ENCODE measurements at places on chromosomes 4 and X. TPM values are rescaled to one million over a fixed set of nuclear protein-coding genes. Genes with fewer than 3 reads are reported as not detected.

DNA sequence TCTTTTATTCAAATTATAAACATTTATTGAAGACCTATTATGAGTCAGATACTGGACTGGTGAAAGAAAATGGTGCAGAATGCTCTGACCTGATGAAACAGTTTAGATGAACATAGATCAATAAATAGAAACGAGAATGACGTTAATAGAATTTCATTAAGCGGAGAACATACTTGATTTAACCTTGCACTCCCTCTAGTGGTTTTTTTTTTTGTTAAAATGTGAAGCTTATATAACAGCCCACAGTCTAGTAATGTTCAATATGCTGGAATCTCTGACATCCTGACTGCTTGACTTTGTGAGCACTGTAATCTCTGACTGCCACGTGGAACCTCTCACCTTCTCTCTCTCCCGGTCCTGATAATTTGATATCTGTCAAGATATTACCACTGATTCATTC lies 32.3 kb downstream of the HDAC8 start:
- no peak for DNase-seq

- no peak for DNase-seq
Measured at GRCh38 chrX:56318076-56318475, 85.9 kb downstream of the KLF8 start.

The KLKB1 gene
- not detected for total RNA-seq

The RXFP1 gene
- total RNA-seq: 0.75 TPM

The DUSP21 gene
- not detected for total RNA-seq

GRCh38 chr4:46698891-46699290 lies 210.2 kb downstream of the COX7B2 start:
- DNase-seq: no peak

The TMEM33 gene
- 65.1 TPM for total RNA-seq

DNA sequence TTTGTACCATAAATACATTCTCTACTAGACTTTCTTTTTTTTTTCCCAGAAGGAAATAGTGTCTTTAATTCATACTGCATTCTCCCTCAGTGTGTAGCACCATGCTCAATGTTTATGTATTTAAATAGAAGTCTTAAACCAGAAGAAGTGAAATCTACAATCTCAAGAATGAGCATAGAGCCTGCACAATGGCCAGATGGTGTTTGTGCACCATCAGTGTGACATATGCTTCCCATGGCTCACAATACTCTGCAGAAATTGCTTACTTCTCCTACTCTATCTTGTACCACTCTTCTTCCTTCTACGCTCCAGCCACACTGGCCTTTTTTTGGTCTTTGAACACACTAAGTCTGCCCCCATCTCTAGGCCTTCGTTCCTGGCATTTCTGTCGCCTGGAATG lies 2.6 kb upstream of the DOCK11 start:
- DNase-seq: no peak

- DNase-seq: no peak
Measured at GRCh38 chr4:86497980-86498862, 95.9 kb upstream of the PTPN13 start.

- no peak for DNase-seq
Measured at GRCh38 chr4:126414741-126415140, 1100.0 kb downstream of the FAT4 start.

The SMIM10 gene
- total RNA-seq: 11.7 TPM

The RAB39B gene
- total RNA-seq: not detected

DNA sequence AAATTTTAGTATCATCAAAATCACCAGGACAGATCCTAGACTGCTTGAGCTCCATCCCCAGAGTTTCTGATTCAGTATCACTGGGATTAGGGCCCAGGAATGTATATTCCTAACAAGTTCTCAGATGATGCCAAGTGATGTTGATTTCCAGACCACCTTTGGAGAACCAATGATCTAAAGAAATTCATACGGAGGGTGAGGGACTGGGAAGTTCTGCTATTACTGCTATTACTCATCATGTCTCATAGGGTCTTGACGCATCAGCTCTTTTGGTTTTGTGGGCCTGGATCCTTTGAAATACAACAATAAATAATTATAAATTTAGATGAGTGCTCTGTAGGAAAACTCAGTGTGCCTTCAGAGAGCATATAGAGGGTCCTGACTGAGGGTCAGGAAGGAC lies 59.8 kb upstream of the LGI2 start:
- DNase-seq: no peak

GRCh38 chr4:92455329-92455839 lies 151.6 kb downstream of the GRID2 start:
- no peak for DNase-seq

DNA sequence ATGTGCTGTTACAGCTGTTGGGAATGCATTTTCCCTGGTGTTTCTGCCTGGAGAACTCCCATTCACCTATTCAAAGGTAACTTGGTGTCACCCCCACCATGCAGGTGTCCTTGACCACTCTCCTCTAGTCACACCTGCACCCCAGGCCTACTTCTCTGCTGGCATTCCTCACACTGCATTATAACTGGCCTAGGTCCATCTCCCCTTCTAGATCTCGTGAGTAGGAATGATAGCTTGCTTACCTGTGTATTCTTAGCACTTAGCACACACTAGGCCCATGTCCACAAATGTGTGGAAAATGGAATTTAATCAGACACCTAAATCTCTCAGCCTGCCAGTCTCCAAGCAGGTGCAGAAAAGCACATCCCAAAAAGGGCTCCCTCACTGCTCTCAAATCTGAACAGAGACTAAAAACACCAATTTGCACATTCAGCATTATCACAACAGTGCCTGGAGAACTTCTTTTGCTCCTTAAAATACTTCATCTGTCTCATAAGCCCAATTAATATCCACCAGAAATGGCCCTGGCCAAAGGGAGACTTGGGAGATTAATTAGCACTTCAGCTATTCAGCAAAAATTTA lies 18.3 kb downstream of the SCD5 start:
- DNase-seq: no peak

DNA sequence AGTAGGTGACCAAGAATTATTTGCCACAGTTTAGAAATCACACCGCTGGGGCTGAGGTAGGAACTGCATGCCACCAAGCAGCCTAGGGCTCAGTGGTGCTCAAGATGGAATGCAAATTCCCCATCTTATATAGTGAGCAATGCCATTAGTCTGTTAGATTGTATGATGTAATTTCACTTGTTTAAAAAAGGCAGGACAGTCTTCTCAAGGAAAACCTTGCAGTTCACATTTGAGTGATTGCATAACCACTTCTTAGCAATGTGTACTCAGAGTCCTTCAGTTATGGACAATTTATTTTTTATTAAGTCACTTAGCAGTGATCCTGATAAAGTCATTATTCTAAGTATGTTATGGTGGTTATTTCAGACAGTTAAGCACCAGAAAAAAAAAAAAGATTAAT lies 142.9 kb upstream of the SFRP2 start:
- DNase-seq: no peak

- no peak for DNase-seq
Measured at GRCh38 chrX:39693298-39693697, 404.5 kb downstream of the BCOR start.

DNA sequence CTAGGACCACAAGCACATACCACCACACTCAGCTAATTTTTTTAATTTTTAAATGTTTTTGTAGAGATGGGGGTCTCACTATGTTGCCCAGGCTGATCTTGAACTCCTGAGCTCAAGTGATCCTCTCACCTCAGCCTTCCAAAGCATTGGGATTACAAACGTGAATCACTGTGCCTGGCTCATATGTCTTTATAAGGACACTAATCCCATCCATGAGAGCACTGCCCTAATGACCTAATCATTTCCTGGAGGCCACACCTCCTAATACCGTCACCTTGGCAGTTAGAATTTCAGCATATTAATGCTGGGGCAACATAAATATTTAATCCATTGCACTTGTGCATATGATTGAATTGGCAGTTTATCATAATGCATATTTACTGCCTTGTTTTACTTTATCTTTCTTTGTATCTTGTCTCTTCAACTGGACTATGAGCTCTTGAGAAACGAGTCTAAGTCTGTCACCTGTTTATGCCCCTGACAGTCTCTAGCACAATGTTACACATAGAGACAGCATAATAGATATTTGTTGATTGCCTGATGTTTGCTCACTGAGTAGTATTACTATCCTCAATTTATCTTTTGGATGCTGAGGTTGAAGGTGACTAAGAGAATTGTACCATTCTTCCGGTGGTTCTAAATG lies 172.0 kb downstream of the AASDH start:
- no peak for DNase-seq

GRCh38 chr4:150867148-150867547 lies 147.9 kb downstream of the LRBA start:
- DNase-seq: no peak

DNA sequence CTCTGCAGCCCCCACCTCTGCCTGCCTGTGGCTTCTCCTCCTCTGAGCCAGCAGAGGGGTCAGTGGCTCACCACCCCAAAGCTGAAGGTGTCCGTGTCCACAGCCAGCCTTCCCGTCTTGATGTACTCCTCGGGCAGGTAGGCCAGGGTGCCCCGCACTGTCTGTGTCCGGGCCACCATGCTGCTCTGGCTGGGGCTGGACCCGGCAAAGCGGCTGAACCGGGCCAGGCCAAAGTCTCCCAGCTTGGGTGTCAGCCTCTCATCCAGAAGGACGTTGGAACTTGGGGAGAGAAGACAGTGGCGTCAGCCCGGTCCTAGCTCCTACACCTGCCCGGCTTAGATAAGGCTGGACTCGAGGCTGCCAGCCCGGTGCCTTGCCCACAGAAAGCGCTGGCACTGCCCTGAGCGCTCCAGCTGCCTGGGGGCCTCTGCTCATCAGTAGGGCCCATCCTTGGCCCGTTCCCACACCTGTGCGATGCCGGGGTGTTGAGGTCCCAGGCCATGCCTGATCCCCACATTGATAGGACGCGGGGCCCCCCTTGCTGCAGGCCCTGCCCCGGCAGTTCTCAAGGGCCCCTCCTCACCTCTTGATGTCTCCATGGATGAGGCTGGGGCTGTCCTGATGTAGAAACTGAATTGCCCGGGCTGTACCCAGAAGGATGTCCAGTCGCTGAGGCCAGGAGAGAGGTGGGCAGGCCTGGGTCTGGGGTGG lies 3.2 kb downstream of the IRAK1 start:
- DNase-seq: no peak

The SH2D1A gene
- total RNA-seq: not detected

- peak; percentile 56 for DNase-seq
Measured at GRCh38 chr4:2958446-2958845, 4.8 kb downstream of the NOP14 start.

The NUDT10 gene
- total RNA-seq: not detected

Data from ascending aorta (tissue), 2 donors.